Endodermal cell (in vitro differentiated cells): ENCODE measurements at places on chromosomes 5 and 9. TPM values are rescaled to one million over a fixed set of nuclear protein-coding genes. Genes with fewer than 3 reads are reported as not detected.

The HSDL2 gene
- 29.1 to 33.4 TPM (median 30.6 TPM) in 3 replicates for total RNA-seq

DNA sequence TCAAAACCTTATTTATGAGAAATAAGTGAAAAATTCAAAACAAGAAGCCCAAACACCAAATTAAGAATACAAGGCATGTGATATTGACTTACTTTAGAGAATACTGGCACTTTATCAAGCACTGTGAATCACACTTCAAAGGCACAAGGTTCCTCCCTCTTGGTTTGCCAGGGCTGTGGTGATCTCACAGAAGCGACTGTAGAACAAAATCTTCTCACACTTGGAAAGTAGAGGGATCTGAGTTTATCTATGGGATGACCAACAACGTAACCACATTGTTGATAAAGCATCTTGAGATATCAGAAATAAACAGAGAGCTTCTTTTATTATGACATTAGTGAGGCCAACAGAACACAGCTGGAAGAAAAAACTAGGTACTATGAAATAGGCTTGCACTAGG is 295.9 kb downstream of the NFIB start:
- H3K36me3 ChIP-seq, result no peaks in the 10 kb centered on the region
- DNase-seq, result no peak
- no peak overlapping the region for H3K27ac ChIP-seq

GRCh38 chr5:141003791-141004611 is 37.7 kb downstream of the PCDHAC2 start:
- peak overlapping the region; percentile 6 for H3K27ac ChIP-seq
- H3K36me3 ChIP-seq, result no peaks in the 10 kb centered on the region
- peak overlapping the region; percentile 59 for H3K4me3 ChIP-seq
- H3K27me3 ChIP-seq, result no peaks in the 10 kb centered on the region
- DNase-seq, result peak; percentile 91

The NAA35 gene
- total RNA-seq, result 26.6 to 31.4 TPM (median 31.3 TPM) in 3 replicates

- peak; percentile 43 for DNase-seq
- H3K27ac ChIP-seq, result no peak overlapping the region
- no peaks in the 10 kb centered on the region for H3K36me3 ChIP-seq
- H3K4me3 ChIP-seq, result no peak overlapping the region
Observed at GRCh38 chr9:126116351-126117157, 210.1 kb upstream of the MVB12B start.

The ALDH1A1 gene
- total RNA-seq, result 4.6 and 5.0 TPM in 2 replicates

DNA sequence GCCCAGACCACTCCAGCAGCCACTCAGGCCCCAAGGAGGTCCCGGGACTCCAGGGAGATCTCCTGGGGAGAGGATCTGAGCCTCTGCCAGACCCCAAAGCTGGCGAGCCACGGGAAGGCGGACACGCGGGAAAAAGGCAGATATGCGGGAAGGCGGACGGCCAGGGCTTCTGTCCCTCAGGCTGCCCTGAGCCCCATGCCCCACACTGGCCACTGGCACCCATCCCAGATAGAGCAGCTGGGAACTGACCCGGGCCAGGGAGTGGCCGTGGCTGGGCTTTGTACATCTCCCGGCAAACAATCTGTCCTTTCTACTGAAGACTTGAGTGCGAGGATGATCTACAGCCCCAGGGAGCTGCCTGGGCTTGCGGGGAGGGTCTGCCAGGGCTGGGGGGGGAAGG is 21.1 kb upstream of the NOTCH1 start:
- H3K27me3 ChIP-seq, result no peaks in the 10 kb centered on the region
- H3K4me1 ChIP-seq, result peaks cover 22% of the 10 kb centered on the region

- no peak overlapping the region for H3K27ac ChIP-seq
- no peaks in the 10 kb centered on the region for H3K36me3 ChIP-seq
- H3K4me3 ChIP-seq, result no peak overlapping the region
- DNase-seq, result no peak
- H3K27me3 ChIP-seq, result no peaks in the 10 kb centered on the region
Observed at GRCh38 chr5:82748688-82749460, 328.3 kb downstream of the TMEM167A start.

The C9 gene
- 0.45 TPM in 1 of 3 replicates, not detected in the others for total RNA-seq

DNA sequence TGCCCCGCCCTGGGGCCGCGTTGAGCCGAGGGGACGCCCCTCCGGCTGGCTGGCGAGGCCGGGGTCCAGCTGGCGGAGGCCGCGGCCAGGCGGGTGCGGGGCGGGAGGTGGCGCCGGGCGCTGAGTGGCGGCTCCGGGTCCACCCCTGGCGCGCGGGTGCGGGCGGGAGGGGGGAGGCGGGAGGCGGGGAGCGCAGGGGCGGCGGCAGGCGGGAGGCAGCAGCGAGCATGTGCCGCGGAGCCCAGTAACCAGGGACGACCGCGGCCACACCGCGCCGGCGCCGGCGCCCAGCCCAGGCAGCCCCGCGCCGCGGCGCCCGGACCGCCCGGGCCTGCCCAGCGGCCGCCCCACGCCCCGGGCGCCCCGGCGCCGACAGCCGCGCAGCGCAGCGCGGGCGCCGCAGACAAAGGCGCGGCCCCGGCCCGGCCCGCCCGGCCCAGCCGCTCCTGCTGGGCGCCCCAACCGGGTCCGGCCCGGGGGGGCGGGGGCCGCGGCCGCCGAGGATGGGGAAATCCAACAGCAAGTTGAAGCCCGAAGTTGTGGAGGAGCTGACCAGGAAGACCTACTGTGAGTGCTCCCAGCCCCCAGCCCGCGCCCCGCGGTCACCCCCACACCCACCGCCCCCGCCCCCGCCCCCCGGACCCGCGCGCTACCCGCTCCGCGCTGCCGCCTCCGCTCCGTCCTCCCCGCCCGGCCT is at the start of gene NCS1:
TSS of gene NCS1 (plus strand) at position 244 of the 697 bp plus-strand sequence. CDS start at position 504, 260 bp downstream.
- DNase-seq, result peak; percentile 86
- no peaks in the 10 kb centered on the region for H3K27me3 ChIP-seq
- no peak within 1 kb of the TSS for H3K27ac ChIP-seq
- peak within 1 kb of the TSS; percentile 77 for H3K4me3 ChIP-seq
- H3K4me1 ChIP-seq, result peaks cover 9% of the 10 kb centered on the region

DNA sequence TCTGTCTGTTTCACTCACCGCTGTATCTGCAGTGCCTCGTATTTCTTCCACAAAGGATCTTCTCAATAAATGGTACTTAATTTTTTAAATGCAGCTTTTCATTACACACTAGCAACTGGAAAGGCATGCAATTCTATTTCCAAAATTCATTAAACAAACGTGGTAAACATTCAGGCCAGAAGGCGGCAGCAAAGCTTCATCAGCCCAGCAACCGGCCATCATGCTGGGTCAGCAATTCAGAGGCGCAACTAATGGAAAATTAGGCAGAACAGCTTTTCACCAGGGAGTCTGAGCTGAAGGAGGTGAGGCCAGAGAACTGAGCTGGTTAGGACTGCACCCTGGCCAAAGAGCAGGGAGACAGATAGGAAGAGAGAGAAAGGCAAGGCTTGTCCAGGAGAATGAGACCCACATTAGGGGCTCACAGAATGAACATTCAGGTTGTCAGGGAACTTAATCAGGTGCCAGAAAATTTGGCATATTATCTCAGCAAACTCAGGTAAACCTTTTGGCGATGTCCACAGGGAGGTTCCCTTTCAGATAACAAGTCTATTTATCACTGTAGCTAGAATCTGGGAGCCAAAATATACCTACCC is 17.7 kb upstream of the RNF180 start:
- peak; percentile 87 for DNase-seq
- H3K4me1 ChIP-seq, result peaks cover 5% of the 10 kb centered on the region
- no peaks in the 10 kb centered on the region for H3K27me3 ChIP-seq
- H3K4me3 ChIP-seq, result no peak overlapping the region
- no peaks in the 10 kb centered on the region for H3K36me3 ChIP-seq
- no peak overlapping the region for H3K27ac ChIP-seq

The TAF11L5 gene
- not detected in 3 replicates for total RNA-seq

The AQP7 gene
- 0.38 TPM in 1 of 3 replicates, not detected in the others for total RNA-seq
